ENCODE measurements at places on chromosomes 4 and X. TPM values are rescaled to one million over a fixed set of nuclear protein-coding genes. Genes with fewer than 3 reads are reported as not detected.

The LRCH2 gene
- 2.4 TPM for total RNA-seq

The TRIML2 gene
- total RNA-seq = not detected

DNA sequence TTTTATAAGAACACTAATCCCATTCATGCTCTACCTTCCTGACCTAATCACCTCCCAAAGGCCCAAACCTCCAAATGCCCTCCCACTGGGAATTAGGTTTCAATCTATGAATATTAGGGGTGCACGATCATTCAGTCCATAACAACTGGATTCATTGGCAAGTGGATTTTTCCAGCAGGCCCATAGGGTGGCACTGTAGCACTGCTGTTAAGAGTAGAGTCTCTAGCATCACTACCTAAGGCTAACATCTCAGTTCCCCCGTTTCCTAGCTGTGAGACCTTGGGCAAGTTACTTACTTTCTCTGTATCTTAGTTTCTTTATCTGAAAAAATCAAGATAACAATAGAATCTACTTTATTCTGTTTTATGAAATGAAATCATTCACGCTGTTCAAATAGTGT lies 315.8 kb downstream of the STIM2 start:
- DNase-seq = no peak

DNA sequence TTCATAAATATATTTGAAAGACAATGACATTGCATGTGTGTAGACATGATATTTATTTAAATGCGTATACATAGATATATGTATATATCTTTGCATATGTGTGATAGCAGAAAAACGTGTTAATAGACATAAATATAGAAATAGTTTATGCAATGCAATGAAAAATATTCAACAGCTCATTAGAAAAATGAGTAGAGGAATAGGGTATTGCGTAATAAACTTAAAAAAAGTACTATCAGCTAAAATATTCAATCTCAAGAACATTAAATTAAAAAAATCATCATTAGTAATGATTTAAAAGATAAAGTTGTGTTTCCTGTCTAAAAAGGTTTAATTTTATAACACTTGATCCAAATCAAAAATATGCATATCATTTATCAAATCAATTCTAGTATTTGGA lies 2101.5 kb upstream of the TENM3 start:
- DNase-seq = no peak
